ENCODE measurements at places on chromosomes 11 and 22. TPM values are rescaled to one million over a fixed set of nuclear protein-coding genes. Genes with fewer than 3 reads are reported as not detected.
A peak's percentile ranks its signal among the peaks of the same experiment; 100 is the strongest.

Gene PPP6R2
- polyA plus RNA-seq, result 27.1 TPM

Gene DNAJB7
- 0.91 TPM for polyA plus RNA-seq

DNA sequence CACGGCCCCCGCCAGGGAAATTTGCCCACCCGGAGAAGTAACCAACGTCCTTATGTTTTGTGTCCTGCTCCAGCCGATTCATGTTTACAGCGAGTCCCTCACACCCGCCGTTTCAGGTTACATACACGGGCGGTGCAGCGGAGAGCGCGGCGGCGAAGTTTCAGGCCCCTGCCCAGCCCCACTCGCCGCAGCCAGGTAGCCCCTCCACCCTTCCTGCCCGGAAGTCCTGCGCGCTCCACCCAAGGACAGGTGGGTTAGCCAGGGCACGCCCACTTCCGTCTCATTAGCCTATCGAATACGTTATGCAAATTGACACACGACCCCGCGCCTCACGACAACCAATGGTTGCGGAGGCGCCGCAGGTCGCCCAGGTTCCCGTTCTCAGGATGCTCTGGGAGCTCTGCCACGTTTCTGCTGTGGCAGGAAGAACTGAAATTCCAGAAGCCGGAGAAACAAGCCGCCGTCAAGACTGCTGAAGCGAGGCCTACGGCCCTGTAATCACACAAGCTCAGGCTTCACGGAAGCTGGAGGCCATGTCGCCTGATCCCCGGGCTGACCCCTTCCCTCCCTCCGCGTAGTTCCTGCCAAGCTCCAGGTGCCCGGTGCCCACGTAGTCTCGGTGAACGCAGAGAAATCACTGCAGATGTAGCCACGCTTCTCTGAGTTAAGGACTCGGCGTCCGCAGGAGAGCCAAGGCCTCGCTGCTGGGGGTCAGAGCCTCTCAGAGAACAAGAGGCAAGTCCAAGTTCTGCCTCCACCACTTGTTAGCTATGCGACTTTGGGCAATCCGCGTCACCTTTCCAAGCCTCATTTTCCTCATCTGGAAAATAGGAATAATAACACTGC lies 22.4 kb upstream of the MYH9 start:
- peak; percentile 92 for DNase-seq

DNA sequence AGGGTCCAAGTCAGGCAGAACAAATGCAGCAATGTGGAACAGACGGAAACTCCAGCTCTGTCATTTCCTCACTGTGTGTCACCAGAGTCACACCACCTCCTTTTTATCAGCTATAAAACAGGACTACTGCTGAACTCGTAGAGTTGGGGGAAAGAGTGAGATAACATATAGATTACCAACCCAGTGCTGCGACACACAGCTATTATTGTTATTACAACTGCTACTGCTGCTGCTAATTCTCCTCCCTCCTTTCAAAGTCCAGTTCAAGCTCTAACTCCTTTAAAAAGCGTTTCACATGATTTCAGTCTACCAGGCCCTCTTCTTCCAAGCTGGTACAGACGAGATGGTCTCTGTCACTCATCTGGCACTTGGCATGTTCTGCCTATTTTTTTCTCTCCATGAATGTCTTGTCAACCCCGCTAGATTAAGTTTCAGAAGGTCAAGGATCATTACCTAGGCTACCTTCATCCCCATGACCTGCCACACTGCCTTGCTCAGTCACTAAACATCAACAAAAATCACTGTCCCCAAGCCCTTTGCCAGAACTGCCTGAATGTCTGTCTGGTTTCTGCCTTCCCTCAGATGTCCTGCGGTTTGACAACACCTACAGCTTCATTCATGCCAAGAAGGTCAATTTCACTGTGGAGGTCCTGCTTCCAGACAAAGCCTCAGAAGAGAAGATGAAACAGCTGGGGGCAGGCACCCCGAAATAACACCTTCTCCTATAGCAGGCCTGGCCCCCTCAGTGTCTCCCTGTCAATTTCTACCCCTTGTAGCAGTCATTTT lies 3.7 kb upstream of the MTFP1 start:
- DNase-seq, result no peak

DNA sequence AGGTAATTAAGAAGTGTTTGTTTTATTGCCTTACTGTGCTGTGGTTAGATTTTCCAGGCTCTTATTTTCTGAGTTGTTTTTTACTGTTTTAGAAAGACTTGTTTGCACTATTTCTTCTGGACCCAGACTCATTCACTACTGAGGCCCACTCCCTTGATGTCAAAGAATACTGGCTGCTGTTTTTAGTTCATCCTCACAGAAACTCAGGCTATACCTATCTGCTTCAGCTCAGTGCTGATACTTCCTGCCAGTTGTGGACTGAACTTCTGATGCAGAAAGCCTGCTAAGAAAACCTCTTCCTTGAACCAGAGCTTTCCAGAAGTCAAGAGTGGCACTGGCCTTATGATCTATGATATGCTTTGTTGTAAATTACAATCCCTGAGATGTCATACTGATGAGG lies 15.9 kb upstream of the PIK3IP1 start:
- no peak for DNase-seq

Measured in muscle of back (tissue), 13 donors.